ENCODE measurements at places on chromosomes 13 and 19.

DNA sequence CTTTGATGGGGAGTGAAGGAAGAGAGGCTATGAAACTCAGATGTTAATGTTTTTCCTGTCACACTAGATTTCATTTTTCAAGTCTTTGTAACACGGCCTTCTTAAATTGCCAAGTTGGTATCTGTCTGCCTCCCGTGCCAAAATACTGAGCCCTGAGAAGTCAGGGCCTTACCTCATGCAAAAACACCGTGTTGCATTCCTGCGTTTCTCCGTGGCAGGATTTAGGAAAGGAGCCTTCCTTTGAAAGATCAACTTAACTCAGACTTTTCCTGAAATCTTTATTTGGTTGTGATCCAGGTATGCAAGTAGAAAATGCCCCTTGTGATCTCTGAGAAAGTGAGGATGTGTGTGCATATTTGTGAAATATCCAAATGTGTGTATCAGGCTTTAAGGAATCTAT is 1291.0 kb upstream of the SLC10A2 start:
- DNase-seq, result no peak

GRCh38 chr13:78649997-78650716 is 8.8 kb downstream of the OBI1 start:
- DNase-seq, result no peak

DNA sequence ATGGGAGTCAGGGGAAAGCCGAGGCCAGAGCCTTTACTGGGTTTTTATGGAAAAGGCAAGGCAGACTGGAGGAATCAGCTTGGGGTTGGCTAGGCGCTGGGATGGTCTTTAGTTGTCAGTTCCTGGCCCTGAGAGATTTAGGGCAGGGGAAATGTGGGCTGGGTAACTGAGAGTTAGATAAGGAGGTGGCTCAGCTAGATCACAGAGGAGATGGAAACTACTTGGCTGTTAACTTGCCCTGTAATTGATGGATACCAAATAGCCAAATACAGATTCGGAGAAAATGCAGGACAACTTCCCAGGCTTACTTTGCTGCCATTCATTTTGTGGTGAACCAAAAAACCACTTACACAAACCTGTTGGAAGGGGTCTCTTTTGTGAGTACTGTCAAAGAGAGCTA is 54.0 kb downstream of the LRCH1 start:
- no peak for DNase-seq

GRCh38 chr13:24251525-24251924 is 57.9 kb upstream of the C1QTNF9 start:
- peak; percentile 88 for DNase-seq

DNA sequence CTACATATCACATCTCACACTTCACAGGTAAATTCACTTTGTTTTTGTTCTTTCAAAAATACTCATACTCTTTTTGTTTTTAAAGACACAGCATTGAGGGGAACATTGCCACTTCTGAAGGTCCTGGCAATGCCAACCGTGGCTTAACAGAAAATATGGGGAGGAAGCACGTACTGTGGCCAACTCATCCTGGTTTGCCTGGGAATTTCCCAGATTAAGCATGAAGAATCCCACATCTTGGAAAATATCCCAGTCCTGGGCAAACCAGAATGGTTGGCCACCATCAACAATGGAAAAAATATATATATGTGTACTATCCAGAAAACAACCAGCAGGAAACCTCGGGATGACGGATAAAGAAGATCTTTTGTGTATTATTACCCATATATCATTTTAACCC is 1032.2 kb upstream of the SLC10A2 start:
- DNase-seq, result no peak

GRCh38 chr13:20703780-20704458 is 420 bp downstream of the IL17D start:
- DNase-seq, result peak; percentile 56

Measured in T-helper 22 cell (primary cell).